ENCODE measurements at places on chromosomes 2 and 18.

DNA sequence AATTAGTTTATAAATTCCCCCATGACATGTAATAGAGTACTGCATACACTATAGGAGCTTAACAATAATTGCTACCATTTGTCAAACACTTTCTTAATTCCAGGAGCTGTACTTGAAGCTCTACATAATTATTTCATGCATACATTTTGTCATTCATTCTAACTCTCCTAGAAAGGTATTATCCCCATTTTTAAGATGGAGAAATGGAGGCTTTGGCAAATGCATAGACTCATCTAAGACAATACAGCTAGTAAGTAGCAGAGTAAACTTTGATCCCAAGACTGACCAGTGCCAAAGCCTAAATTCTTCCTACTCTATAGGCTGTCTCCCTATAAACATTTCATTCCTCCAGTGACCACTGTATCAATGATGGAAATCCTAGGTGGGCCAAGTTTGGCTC is 42.6 kb upstream of the TMEM247 start:
- no peak for DNase-seq

GRCh38 chr2:96783388-96783787 is 22.7 kb downstream of the CNNM4 start:
- DNase-seq: no peak

- no peak for DNase-seq
Measured at GRCh38 chr2:214750529-214750928, 59.0 kb downstream of the BARD1 start.

DNA sequence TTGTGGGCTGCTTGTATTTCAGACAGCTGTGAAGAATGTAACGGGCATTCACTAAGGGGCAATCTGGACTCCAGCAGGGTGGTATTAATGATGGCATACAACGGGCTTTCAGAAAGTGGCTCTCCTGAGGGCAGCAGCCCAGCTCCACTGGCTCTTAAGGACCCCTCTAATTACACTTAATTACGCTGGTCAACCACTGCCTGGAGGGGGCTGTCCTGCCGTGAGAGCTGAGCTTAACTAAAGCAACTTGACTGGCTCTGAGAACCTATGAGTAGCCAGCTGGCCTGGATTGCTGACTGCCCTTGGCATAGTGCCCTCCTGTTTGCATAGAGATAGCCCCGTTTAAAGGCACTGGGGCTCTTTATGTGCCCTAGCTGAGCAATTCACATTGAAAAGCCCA is 3.8 kb downstream of the LIPG start:
- DNase-seq: no peak

DNA sequence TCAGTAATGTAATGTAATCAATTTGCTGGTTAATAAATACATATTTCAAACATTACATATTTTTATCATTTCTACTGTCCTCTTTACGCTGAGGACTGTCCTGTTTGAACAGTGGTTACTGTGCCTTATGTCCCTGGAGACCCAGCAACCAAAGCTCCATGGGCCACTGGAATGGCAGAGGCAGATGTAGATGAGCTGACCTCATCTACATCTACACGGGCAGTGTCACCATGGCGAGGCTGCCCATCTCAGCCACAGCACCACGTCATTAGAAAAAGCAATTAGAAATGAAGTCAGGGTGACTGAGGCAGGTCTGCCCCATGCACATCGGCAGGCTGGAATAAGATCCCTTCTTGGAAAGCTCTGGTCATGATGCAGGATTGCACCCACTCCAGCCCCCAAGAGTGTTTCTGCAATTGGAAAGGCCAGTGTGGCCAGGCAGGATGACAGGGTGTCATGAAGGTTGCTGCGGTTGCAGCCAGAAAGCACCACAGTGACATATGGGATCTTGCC is 237.5 kb downstream of the NDUFA10 start:
- DNase-seq: no peak

DNA sequence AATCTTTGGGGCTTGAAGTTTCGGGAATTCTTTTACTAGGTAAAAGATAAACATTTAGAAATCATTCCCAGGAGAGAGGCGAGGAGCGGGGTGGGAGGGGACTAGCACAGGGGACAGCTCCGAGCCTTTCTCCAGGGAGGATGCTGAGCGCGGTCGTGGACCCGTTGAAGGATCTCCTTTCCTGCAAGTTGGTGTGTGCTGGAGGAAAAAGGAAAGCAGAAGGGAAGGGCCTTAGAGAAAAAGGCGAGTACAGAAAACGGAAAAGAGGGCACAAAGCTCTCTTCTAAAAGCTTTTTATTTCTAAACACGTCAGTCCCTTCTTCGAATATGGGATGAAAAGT is 640 bp downstream of the SLC39A6 start:
- no peak for DNase-seq

GRCh38 chr2:207854484-207855440 is 85.1 kb upstream of the FZD5 start:
- no peak for DNase-seq

- DNase-seq: no peak
Measured at GRCh38 chr2:53455094-53455493, 312.5 kb upstream of the CHAC2 start.

DNA sequence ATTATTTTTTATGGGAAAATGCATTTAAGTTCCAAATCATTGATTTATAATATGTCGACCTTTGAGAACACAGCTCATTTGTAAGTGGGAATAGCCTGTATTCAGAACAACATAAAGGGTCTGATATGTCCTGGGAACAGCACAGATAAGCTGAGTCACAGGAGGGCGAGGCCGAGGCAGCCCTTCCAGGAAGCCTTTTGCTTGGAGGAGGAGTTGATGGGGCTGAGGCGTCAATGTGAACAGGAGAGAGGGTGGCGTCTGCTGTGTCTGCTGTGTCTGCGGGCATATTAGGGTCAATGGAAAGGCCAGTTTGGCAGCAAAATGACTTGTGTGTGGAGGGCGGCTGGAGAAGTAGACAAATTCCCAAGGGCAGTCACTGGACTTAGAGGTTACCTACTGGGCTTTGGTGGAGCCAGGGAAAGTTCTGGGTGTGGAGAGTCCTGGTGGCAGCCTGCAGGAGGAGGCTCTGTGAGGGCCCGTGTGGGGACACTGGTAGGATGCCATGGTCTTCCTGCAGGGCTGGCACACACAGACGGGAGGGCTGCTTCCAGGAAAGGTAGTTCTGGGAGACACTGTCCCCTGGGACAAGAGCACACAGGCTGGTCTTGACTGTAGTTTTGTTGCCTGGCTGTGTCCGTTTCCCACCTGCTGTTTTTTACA is 128.1 kb downstream of the GLI2 start:
- DNase-seq: no peak

DNA sequence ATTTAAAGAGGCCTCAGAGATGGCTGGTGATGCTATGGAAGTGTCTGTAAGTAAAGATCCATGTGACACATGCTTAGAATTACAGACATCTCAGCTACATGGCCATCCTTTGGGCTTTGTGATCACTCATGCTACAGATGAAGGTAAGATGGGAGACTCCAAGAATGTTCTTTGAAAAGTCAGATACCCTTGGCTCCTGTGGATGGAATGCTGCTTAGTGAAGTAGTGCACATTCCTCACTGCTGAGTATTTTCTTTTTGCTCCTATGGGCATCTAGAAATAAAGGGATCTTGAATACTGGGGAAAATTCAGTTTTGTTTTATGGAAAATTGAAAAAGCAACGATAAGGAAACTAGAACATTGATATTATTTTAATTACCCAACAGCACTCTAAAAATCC is 55.2 kb upstream of the REV1 start:
- DNase-seq: no peak

GRCh38 chr2:145841973-145842372 is 1322.1 kb upstream of the ZEB2 start:
- no peak for DNase-seq

GRCh38 chr2:1744446-1745170 is at the start of gene PXDN:
Gene PXDN, minus strand, starts transcription at chr2:1744515. Its CDS starts 60 bp downstream, at chr2:1744455.
- peak; percentile 89 for DNase-seq

- DNase-seq: no peak
Measured at GRCh38 chr2:195649629-195650190, 7.3 kb upstream of the SLC39A10 start.

GRCh38 chr2:15627817-15628684 is 36.4 kb downstream of the DDX1 start:
- no peak for DNase-seq

DNA sequence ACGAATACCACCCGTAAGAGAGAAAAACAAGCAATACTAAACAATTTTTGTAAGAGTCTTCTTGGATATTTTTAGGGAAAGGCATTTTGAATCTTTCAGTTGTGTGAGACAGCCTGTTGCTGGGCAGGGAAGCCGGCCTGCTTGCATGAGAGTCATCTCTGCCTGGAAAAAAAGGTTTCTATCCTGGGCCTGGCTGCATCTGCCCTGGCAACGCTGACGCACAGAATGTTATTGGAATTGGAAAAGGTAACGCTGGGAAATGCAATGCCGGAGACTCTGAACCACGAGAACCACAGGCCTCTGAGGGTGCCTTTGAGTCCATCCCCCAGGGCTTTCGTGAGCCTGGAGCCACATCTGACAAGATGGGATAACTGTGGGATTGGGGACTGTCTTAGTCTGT is 17.9 kb upstream of the NPAS2 start:
- DNase-seq: no peak

GRCh38 chr2:16626497-16626896 is 39.1 kb downstream of the CYRIA start:
- DNase-seq: no peak

GRCh38 chr2:61439241-61440002 is 31.5 kb downstream of the USP34 start:
- no peak for DNase-seq

DNA sequence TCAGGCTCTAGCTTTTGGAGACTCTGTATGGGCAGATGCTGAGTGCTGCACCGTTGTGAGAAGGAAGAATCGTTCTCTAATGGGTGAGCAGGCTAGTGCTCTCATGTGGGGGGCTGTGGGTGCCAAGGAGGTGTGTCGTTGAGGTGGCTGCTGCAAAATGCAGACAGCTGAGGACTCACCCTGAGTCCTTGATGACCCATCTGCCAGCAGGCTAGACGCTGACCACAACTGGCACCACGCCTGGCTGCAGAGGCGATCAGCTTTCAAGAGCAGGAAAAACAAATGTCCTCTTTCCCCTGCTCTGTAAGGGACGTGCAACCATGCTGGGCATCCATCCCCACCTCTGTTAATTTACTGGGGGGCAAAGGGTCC is 48.2 kb downstream of the HAUS1 start:
- no peak for DNase-seq

DNA sequence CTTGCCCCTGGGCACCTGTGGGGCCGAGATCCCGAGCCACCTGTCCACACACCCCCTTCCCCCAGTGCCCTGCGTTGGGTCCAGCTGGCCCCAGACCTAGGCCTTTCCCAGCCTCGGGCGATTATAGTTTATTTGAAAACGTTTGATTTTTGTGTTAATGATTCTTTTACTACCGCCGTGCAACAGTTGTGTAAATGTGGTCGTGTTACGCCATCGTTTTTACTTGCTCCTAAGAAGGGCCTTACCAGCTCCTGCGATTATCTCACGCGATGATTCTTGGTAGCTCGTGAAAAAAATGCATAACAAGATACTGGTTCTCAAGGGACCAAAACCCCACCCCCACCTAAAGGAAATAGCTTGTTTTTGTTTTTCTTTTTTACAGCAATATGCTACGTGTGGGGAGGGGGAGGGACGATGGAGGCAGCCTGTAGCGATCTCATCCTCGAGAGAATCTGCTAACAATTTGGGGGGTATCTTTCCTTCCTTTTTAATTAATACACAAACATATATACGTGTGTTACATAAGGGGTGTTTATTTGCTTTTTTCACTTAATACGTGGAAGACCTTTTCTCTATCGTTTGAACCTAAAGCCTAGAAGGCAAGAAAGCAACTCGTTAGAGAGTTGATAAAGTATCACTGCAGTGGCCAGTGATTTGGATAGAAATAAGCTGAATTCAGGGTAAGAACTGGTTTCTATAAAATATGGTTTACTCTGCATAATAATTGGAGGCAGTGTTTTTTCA is 1.0 kb downstream of the ZDBF2 start:
- DNase-seq: no peak

DNA sequence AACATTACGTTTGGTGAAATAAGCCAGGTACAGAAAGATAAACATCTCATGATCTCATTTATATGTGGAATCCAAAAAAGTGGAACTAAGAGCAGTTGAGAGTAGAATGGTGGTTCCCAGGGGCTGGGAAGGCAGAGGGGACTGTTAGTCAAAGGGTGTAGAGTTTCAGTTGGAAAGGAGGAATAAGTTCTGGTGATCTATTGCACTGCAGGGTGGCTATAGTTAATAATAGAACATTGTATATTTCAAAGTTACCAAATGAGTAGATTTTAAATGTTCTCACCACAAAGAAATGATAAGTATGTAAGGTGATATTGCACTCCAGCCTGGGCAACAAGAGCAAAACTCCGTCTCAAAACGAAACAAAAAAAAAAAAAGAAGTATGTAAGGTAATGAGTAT is 260.1 kb upstream of the RAB6C start:
- DNase-seq: no peak

GRCh38 chr18:79030680-79031079 is 38.5 kb upstream of the ATP9B start:
- DNase-seq: no peak

DNA sequence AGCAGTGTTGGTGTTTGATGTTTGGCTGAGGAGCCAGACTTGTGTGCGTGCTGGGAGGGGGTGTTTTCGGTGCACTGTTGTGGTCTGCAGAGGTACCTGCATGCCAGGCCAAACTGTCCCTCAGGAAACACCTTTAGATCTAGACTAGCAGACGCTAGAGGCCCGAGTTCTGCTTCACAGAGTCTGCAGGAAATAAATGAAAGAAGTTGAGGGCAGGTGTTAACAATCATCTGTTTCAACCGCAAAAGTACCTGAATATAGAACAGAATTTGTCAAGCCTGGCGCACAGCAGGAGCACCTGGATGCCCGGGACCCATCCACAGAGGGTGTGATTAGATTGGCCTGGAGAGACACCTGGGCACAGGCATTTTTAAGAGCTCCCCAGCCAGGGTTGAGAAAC is 40.5 kb upstream of the REL start:
- DNase-seq: no peak

DNA sequence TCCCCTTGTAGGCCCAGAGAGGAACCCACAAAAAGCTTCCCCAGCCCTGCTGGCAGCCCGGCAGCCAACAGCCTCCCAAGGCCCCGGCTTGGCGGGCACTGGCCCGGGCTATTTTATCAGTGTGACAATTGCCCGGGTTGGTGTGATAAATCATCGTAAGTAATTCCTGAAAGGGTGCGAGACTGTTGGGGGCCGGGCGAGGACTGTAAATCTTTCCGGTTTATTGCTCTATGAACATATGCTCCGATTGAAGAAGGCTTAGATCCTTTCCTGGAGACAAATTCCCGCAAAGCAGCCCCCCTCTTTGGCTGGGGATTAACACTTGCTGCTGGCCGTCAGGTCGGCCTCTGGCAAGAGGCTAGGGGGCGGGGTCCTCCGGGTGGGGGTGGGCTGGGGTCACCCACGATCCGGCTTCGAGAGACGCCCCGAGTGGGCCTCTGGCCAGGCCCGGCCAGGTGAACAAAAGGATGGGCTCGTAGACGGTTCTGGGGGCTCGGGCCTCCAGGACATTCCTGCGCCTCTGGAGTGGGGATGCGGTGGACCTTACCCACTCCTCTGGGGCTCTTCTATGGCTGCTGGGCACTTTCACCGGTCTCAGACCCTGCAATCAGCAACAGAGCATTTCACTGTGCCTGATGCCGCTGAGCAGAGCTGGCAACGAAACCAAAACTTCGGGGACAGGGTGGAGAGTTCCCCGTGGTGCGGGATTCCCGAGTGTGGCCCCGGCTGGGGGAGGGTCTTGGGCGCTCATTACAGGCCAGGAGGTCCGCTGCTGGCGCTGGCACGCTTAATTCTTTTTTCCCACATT is 2.0 kb downstream of the HOXD3 start:
- no peak for DNase-seq

Measured in left forelimb (tissue), 1 donor.